NCI-H510A (cell line): ENCODE measurements at places on chromosomes 11 and 22.
A peak's percentile ranks its signal among the peaks of the same experiment; 100 is the strongest.

GRCh38 chr22:19057539-19057938 lies 64.7 kb downstream of the DGCR2 start:
- DNase-seq, result no peak

- no peak for DNase-seq
Measured at GRCh38 chr11:8697054-8697453, 14.5 kb downstream of the RPL27A start.

DNA sequence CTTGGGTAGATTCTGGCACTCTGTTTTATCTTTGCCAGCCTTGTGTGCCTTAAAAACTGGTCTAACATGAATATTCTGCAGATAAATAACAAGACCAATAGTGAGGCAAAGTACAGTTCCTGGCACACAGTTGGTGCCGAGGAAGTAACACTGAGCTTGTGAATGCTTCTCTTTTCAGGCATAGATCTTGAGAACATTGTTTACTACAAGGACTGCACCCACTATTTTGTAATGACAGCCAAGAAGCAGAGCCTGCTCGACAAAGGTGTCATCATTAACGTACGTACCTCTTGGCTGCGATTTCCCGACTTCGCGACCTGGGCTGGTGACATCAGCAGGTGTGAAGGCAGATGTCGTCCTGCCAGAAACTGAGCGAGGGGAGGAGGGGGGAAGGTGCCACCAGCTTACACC lies 105.7 kb downstream of the MICAL2 start:
- DNase-seq, result no peak

GRCh38 chr22:43628250-43628649 lies 183.9 kb downstream of the EFCAB6 start:
- DNase-seq, result no peak

DNA sequence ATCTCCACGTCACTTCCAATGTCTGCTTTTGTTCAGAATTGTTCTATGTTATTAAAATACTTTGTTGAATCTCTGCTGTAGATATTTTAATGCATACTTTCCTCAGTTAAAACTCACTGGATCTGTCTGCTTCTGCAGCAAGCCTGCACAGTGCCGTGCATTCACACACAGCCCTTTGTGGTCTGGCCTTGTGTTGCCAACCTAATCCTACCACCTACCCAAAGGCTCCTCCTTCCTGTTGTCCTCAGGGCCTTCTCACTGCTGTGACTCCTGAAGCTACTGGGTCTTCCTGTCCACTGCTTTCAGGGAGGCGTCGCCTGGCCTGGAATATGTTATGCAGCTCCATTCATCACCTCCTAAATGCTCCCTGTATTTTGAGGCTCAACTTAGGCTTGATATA lies 67.0 kb downstream of the PPP6R3 start:
- no peak for DNase-seq

DNA sequence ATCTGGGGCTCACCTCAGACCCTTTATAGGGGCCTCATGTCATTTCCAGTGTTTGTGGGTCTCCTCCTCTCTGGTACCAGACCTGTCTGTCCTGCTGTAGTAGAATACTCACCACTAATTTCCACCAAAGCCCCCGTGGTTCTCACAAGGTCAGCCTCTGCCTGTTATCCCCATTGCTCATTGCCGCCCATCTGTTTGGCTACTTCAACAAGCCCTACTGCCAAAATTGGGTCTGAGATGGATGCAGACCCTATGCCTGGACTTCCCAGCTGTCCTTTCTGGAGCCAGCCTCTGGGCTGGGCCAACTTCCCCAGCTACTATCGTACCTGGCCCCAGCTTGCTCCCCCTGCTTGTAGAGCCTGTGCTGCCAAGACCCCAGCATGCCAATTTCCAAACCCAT lies 152.1 kb upstream of the ISX start:
- DNase-seq, result no peak

- DNase-seq, result no peak
Measured at GRCh38 chr11:63710476-63711217, 29.3 kb downstream of the RTN3 start.

DNA sequence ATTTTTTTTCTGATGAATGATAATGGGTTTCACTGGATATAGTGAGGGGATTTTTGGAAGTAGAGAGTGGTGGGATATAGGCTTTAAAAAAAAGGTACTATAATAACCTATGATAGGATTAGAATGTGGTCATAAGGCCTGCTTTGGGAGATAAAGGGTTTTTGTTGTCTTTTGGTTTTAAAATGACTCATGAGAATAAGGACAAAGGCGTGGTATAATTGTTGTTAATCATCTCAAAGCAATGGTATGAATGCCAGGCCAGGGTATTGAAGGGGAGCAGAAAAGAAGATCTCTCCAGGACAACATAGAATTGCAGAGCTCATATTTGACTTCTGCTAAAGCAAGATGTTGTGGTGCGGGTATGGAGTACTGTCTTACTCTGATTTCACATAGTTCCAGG lies 579.4 kb downstream of the JRKL start:
- no peak for DNase-seq

- DNase-seq, result no peak
Measured at GRCh38 chr11:27612932-27613880, 87.0 kb downstream of the BDNF start.

DNA sequence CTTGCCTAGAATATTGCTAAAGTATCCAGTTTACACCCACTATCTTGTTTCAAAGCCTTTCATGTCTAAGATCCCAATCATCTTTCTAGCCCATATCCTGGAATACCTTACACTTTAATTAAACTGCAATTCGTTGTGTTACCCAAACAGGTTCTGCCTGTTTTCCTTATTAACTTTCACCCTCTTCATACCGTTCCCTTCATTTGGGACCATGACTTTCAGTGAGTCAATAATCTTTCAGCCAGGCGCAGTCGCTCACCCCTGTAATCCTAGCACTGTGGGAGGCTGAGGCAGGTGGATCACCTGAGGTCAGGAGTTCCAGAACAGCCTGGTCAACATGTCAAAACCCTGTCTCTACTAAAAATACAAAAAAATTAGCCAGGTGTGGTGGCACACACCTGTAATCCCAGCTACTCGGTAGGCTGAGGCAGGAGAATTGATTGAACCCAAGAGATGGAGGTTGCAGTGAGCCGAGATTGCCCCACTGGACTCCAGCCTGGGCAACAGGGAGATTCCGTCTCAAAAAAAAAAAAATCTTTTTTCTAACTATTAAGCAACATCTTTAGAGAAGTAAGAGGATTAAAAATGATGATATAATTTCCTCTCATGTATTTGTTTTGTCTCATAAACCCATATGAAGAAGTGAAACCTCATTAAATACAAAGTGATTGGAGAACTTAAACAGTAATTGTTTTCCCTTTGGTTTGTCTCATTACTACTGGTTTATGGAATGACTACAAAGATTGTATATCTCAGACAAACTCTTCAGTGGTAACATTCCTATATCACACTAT lies 20.7 kb downstream of the DMC1 start:
- no peak for DNase-seq

GRCh38 chr11:117603932-117604331 lies 193.1 kb downstream of the DSCAML1 start:
- no peak for DNase-seq

DNA sequence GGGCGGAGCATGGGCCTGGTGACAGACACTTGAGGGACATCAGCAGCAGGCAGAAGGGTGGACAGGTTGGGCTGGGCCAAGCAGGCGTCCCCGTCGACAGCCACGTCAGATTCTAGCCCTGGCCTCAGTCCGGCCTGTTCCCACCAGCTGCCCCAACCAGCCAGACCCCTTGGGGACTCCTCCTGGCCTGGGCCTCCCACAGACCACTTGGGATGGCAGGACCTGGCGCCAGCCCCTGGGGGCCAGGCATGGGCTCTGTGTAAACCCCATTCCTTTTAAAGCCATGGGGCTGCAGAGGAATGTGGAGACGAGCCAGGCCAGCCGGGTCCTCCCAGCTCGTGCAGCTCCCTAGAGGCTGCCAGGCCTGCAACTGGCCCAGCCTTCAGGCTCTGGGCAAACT lies 4.7 kb upstream of the SUSD2 start:
- no peak for DNase-seq

GRCh38 chr11:34416088-34416487 lies 22.6 kb upstream of the CAT start:
- DNase-seq, result no peak

DNA sequence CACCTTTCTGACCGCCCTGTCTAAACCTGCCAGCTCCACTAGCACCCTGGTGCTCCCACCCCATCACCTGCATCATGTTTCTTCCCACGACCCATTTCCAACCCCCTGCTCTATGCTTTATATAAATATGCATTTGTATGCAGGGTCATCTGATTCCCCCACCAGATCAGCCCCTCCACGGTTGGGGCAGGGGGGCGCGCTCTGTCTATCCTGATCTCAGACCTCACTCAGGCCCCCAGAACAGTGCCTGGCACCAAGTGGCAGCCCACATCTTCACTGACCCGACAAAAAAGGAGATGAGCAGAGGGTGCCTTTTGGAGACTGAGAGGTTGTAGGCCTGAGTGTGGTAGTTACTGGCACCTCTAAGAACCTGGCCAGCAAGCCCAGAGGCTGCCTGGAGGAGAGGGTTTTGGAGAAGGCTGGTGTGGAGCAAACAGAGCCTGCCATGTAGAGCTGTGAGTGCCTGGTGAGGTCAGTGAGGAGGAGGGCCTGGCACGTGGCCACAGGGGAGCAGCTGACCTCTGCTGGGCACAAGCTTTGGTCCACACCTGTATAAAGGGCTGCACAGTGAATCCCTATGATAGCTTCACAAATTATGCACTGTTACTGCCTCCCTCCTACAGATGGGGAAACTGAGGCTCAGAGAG lies 86.3 kb upstream of the RTL6 start:
- DNase-seq, result no peak

GRCh38 chr22:49151256-49152126 lies 676.2 kb downstream of the BRD1 start:
- no peak for DNase-seq

GRCh38 chr22:28788601-28789000 lies 11.8 kb downstream of the XBP1 start:
- DNase-seq, result no peak

DNA sequence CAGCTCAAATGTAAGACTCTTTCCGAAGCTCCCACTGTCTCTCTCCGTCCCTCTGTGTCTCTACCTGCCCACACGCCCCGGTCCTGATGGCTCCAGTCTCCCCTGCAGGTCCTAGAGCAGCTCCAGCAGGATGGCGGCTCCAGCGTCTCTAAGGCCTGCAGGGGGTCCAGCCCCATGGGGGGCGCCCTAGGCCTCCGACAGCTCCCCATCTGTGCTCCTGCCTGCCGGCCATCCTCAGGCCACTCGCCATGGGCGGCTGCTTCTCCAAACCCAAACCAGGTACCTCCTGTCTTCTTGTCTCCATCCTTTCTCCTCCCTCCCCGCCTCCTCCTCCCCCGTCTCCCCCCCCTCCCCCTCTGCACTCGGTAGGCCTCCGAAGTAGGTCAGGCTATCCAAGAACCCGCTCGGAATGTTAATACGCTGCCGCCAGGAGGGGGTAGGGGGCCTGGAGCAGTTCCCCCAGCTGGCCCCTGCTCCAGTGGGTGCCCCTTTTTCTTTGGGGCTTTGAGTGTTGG lies 699 bp downstream of the AIFM3 start:
- no peak for DNase-seq

DNA sequence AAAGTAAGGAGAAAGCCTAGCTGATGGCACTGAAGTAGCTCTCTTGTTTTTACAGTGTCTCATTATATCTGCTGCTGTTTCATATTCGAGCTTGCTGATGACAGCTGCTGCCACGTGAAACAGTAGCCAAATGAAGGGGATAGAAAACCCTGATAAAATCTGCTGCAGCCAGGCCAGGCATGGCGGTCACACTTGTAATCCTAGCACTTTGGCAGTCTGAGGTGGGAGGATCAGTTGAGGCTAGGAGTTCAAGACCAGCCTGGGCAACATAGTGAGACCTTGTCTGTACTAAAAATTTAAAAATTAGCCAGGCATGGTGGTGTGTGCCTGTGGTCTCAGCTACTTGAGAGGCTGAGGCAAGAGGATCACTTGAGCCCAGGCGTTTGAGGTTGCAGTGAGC lies 13.4 kb downstream of the IFT46 start:
- no peak for DNase-seq

DNA sequence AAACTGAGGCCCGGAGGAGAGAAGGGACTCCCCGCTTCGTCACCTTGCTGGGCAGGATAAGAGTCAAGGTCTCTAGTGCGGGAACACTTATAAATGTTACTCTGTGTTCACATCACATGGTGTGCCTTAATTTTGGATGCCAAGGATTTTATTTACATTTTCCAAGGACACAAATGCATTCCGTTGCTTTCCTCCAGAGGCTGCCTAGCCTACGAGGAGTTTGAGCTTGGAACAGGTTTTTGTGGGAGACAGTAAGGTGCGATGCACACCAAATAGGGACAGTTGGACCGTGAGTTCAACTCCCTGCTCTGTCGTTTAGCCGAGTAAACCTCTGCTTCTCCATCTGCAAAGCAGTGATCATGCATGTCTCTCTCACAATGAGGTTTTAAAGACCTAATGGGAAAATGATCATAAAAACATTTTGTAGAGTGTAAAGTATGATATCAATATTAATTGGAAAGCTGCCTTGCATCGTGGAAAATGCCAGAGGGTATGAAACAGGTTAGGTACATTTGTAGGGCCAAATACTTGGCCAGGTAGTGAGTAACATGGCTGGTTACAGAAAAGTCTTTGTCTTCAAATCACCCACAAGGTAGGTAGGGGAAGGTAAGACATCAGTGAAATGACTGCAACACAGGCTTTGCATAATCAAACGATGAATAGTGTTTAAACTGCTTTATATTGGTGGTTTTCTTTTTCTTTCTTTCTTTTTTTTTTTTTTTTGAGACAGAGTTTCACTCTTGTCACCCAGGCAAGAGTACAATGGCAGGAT lies 61.8 kb downstream of the ST3GAL4 start:
- DNase-seq, result no peak

DNA sequence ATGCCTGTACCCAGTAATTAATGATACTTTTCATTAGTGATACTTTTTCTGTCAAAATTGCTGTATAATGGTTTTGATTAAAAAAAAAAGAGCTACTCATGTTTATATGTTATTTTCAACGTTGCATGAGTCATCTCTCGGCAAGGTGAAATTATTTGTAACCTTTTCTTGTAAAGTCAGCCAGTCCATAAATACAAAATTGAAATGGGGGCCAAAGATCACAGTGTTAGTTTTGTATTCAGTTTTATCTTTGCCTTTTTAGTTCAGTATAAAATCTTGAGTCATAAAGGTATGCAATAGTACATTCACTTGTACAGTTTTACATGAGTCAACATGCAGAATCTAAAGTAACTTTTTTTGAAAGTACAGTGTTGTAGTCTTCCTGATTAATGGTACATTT lies 4.3 kb downstream of the ARHGEF12 start:
- DNase-seq, result no peak

DNA sequence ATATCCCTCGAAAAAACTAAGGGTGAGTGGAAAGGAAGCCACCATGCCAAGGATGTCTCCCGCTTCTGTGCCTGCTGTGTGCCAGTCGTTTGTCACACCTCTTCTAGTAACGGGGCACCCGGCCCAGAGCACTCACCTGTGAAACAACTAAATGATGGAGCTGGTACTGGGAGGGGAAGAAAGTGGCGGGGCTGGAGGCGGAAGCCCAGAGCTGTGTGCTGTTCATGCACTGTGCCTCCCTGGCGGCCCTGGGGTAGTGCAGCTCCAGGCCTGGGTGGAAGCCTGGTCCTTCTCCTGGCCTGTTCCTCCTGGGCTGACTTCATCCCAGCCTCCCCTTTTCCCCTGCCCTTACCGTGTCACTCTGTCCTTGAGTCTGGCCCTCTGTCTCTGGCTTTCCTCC lies 130.2 kb downstream of the CEP164 start:
- no peak for DNase-seq

GRCh38 chr22:39144101-39144767 lies 8.2 kb downstream of the CBX7 start:
- no peak for DNase-seq

- no peak for DNase-seq
Measured at GRCh38 chr11:43123443-43123842, 188.4 kb upstream of the API5 start.

GRCh38 chr22:50146439-50147238 lies 23.9 kb upstream of the PANX2 start:
- peak; percentile 24 for DNase-seq
